ENCODE measurements at places on chromosomes 2 and 18. TPM values are rescaled to one million over a fixed set of nuclear protein-coding genes. Genes with fewer than 3 reads are reported as not detected.

GRCh38 chr2:42161444-42161843 is 7.7 kb upstream of the EML4 start:
- no peak overlapping the region for H3K27ac ChIP-seq
- DNase-seq, result no peak
- H3K4me1 ChIP-seq, result no peaks in the 10 kb centered on the region
- H3K4me3 ChIP-seq, result no peak overlapping the region
- H3K36me3 ChIP-seq, result no peaks in the 10 kb centered on the region

DNA sequence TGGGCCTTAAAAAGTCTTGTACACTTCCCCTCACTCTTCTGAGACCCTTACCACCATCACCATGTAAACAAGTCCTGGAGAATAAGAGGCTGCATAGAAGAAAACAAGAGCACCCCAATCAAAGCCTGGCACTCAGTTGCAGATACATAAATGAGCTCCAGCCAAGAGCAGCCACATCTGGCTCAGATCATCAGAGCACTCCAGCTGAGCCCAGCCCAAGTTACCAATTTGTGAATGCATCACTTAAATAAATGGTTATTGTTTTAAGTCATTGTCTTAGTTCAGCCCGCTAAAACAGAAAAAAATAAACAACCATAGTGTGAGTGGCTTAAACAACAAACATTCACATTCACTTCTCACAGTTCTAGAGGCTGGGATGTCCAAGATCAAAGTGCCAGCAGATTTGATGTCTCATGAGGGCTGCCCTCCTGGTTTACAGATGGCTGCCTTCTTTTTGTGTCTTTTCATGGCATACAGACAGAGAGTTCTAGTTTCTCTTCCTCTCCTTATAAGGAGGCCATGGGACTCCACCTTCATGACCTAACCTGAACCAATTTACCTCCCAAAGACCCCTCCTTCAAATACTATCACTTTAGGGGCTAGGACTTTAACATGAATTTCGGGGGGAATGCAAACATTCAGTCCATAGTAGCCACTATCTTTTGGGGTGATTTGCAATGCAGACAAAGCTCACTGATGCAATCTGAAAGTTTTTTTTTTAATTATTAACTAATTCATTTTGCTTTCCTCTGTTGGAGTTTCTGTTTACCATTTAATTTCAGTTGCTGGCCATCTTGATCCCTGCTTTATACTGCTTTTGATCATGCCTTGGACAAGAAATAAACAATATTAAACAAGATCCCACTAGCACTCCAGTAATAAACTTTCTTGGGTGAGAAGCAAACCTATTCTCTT is 187.5 kb upstream of the ACVR2A start:
- H3K4me3 ChIP-seq, result no peak overlapping the region
- no peaks in the 10 kb centered on the region for H3K36me3 ChIP-seq
- DNase-seq, result no peak
- no peak overlapping the region for H3K27ac ChIP-seq
- H3K4me1 ChIP-seq, result no peaks in the 10 kb centered on the region

DNA sequence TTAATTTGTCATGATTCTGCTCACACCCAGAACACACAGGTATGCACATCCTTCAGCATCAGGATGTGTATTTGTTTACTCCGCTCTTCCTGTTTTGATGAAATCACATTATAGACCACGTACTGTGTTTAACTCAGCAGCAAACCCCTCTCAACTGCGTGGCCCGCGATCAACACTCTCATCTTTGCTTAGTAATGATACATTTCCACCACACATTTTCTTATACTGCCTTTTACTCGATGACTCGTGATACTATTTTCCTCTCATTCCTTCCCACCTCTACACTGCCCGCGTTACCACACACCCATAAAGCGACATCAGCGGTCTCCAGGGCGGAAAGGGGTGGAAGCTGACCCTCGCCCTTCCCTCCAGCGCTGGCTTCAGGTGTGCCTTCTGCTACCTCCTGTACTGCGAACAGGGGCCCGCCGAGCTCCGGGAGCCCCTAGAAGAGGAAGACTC is 1.3 kb downstream of the NETO1 start:
- no peak overlapping the region for H3K27ac ChIP-seq
- H3K4me1 ChIP-seq, result no peaks in the 10 kb centered on the region
- no peak for DNase-seq
- H3K36me3 ChIP-seq, result no peaks in the 10 kb centered on the region
- peaks cover 17% of the 10 kb centered on the region for H3K27me3 ChIP-seq

DNA sequence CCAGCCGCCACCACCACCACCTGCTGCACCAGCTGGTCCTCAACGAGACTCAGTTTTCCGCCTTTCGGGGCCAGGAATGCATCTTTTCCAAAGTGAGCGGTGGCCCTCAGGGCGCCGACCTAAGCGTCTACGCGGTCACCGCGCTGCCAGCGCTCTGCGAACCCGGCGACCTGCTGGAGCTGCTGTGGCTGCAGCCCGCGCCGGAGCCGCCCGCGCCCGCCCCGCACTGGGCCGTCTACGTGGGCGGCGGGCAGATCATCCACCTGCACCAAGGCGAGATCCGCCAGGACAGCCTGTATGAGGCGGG is 1.6 kb downstream of the LRATD1 start:
- peak overlapping the region; percentile 82 for H3K27ac ChIP-seq
- H3K4me1 ChIP-seq, result no peaks in the 10 kb centered on the region
- H3K27me3 ChIP-seq, result no peaks in the 10 kb centered on the region
- no peaks in the 10 kb centered on the region for H3K36me3 ChIP-seq

DNA sequence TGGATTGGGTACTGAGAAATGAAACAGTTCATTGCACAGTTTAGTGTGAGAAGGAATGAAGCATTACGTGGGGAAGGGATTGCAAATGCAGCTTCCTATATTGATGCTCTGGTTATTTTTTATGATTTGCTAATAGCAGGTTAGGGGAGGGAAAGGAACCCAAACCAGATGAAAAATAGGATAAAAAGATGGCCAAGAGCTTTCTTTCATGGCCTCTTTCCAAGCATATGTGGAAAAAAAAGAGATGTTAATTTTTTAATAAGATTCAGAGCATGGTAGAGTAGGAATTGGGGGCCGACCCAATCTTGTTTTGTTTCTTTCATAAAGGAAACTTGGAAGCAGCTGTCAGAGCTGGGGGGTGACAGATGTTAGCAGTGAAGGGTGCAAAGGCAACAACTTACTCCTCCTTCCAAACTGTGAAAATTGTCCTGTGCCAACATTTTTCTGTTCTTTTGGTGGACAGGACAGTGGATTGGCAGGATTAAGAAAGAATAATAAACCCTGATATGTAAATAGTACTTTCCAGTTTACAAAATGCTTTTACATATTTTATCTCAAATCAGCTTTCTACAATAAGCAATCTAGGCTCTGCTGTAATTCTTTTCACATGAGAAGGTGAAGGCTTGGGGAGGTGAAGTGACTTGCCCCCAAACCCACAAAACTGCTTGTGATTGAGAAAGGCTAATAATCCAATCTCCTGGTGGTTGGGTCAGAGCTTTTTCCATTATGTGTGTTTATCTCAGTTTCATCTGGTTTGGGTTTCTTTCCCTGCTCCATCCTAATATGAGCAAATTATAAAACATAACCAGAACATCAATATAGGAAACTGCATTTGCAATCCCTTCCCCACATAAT is 270.1 kb downstream of the ETAA1 start:
- no peak overlapping the region for H3K27ac ChIP-seq
- no peak for DNase-seq
- H3K4me3 ChIP-seq, result no peak overlapping the region
- H3K36me3 ChIP-seq, result no peaks in the 10 kb centered on the region

Gene INHA
- total RNA-seq, result 391 TPM

Gene RALB
- total RNA-seq, result 132 TPM

Gene GAD1
- total RNA-seq, result 16.7 TPM
